ENCODE measurements at places on chromosomes 7 and 10. TPM values are rescaled to one million over a fixed set of nuclear protein-coding genes. Genes with fewer than 3 reads are reported as not detected.

Gene FAM185A
- 14.1 TPM for polyA plus RNA-seq

Gene C10orf53
- not detected for polyA plus RNA-seq

Gene CTAGE4
- polyA plus RNA-seq = 7.4 TPM

Gene LIPF
- 0.30 TPM for polyA plus RNA-seq

Gene PPP1R17
- not detected for polyA plus RNA-seq

Gene VIPR2
- 0.44 TPM for polyA plus RNA-seq

Gene EN2
- polyA plus RNA-seq = not detected

Gene ATG9B
- polyA plus RNA-seq = 3.6 TPM

Gene LDB1
- polyA plus RNA-seq = 163 TPM

Gene ELN
- polyA plus RNA-seq = 174 TPM

Gene PRPS1L1
- polyA plus RNA-seq = not detected

Measured in right lung (tissue), 10 donors.